ENCODE measurements at places on chromosomes 3 and 15.

- DNase-seq: no peak
Measured at GRCh38 chr15:59812889-59813288, 123.8 kb upstream of the BNIP2 start.

DNA sequence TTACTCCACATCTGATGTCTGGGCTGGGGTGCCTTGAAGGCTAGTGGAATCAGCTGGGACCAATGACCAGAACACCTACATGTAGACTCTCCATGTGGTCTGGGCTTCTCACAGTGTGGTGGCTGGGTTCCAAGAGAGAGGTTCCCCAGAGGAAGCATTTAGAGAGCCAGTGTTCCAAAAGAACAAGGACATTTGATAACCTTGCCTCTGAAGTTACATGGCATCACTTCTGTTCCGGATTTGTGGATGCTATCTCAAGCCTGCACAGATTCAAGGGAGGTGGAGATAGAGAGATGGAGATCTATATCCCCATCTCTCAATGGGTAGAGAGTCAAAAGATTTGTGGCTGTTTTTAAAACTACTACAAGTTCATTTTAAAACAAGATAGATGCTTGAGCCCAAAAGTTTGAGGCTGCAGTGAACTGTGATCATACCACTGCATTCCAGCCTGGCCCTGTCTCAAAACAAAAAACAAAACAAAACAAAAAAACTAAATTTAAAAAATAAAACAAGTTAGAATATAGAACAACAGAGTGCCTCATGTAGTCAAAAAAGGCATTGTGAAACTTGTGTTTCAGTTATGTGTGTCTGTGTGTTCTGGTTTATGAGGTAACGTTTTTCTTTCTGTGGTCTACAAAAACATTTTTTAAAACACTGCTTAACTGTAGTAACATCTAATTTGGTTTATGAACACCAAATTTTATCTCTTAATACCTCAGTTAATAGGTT is 44.8 kb downstream of the PDE8A start:
- DNase-seq: peak; percentile 66

DNA sequence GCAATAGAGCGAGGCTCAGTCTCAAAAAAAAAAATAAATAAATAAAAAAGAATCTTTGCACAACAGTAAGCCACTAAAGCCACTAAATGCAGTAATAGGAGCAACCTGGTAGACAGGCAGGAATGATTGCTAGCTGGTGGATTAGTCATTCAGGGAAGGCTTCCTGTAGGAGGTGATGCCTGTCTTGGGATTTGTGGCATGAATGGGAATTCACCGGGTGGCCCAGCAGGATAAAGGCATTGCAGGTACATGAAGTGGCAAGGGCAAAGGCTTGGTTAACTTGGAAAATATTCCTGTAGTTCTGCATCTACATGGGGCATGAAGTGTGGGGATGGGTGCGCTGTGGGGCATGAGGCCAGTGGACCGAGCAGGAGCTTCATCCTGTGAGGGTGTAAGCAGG is 94.5 kb downstream of the IQSEC1 start:
- no peak for DNase-seq

DNA sequence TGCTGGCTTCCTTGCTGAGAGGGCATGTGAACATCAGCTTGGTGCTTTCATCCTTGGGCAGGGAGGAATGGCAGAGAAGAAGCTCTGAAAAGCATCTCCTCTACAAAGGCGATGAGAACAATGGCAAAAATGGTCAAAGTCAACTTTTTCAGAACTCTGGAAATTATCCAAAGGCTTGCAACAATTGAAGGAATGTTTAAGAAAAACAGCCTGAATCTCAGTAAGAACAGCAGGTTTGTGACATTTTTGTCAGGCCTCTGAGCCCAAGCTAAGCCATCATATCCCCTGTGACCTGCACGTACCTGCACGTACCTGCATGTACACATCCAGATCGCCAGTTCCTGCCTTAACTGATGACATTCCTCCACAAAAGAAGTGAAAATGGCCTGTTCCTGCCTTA is 51.8 kb downstream of the ONECUT1 start:
- no peak for DNase-seq

GRCh38 chr3:195441476-195441991 is 1.3 kb downstream of the ACAP2 start:
- peak; percentile 28 for DNase-seq

GRCh38 chr3:15116032-15116669 is 17.2 kb upstream of the RBSN start:
- DNase-seq: no peak

GRCh38 chr3:67863869-67864268 is 209.5 kb upstream of the SUCLG2 start:
- DNase-seq: peak; percentile 31

DNA sequence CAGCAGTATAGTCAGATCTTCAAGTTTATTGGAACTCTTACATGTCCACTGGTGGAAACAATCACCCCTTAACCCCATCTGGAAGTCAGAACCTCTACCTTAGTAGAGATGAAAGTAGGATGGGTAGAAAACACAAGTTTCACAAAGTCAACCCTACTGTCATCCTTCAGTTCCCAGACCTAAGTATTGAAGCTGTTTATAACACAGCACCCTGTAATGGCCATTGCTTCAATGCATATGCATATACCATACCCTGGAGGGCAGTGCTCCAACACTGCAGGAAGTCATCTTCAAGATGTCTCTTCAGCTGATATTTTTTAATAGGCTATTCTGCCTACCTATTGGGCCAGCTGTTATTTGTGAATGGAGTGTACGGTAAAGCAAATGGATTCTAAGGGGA is 241.3 kb downstream of the UBE2E2 start:
- DNase-seq: no peak

DNA sequence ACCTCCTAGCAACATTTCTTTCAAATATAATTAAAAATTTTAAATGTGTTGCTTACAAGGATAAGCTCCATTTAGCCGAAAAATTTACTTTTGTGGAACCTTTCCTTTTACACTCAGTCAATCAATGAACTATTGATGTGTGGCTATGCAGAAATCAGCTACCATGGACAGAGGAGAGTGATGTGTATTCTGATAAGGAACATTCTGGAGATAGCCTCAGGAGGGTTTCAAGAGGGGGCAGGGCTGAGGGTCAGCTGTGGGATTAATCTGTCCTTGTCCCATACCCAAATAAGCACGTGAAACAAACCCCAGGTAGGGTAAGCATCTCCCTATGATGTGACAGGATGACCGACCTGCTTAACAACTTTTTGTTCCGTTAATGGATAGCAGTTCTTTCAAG is 192.6 kb upstream of the PROK2 start:
- no peak for DNase-seq

DNA sequence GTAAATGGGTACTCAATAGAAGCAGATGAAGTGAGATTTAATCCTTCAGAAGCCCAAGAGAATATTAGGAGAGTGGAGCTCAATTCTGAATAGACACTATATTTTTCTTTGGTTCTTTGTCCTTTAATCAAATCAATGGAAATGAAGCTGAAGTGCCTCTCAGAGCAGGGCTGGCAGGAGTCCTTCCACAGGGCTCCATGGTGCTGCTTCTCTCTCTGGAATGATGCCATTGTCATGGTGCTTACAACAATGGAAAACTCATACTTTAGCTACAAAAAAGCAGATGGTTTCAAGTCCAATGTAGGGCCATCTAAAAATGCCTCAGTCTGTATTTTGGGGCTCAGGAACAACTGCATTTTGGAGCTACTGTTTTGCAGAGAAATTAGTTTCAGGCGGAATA is 125.1 kb downstream of the SNRK start:
- DNase-seq: no peak

GRCh38 chr3:69008980-69009379 is 4.5 kb downstream of the EOGT start:
- peak; percentile 12 for DNase-seq

GRCh38 chr3:141371882-141372281 is 3.6 kb downstream of the ZBTB38 start:
- DNase-seq: no peak

GRCh38 chr3:132464066-132464465 is 46.8 kb downstream of the DNAJC13 start:
- peak; percentile 9 for DNase-seq

DNA sequence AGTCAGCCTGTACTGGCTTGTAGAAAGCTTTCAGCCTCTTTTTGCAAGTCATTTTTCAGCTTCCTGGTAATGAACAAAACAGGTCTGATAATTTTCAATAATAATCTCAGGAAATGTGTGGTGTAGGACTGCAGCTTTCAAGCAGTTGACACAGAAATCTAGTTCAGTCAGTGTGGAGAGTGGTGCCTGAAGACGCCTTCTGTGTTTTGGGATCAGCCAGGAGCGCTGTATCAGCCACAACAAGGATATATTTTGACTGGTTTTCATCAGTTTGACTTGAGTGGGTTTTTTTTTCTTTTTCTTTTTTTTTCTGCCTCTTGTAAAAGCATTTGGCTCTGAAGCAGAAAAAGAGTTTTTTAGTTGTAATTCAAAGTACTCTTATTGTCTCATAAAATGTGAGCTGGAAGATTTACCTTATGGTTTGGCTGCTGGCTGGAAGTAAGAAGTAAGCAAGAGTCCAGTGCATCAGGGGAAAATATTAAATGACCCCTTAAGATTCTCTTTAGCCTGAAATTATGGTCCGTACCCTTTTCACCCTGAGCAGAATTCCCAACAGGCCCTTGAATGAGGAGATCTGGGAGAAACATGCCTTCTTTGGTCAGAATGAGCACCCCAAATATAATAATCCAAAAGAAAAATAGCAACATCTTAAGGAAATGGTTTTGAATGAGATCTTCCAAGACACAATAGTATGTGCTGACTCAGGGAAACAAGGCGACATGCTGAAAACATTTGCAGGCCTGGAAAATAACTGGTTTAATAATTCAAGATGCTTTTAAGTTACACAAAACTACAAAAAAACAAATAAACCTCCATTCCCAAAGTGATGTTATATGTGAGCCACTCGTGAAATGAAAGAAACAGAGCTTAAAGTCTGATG is 332.7 kb upstream of the ADAMTS9 start:
- no peak for DNase-seq

- no peak for DNase-seq
Measured at GRCh38 chr3:129343643-129344360, 65.1 kb downstream of the HMCES start.

- DNase-seq: peak; percentile 7
Measured at GRCh38 chr3:23950293-23950692, 5.2 kb downstream of the NR1D2 start.

- peak; percentile 69 for DNase-seq
Measured at GRCh38 chr3:145094355-145094941, 1066.5 kb downstream of the PLOD2 start.

- DNase-seq: no peak
Measured at GRCh38 chr15:32041294-32041693, 11.0 kb downstream of the CHRNA7 start.

DNA sequence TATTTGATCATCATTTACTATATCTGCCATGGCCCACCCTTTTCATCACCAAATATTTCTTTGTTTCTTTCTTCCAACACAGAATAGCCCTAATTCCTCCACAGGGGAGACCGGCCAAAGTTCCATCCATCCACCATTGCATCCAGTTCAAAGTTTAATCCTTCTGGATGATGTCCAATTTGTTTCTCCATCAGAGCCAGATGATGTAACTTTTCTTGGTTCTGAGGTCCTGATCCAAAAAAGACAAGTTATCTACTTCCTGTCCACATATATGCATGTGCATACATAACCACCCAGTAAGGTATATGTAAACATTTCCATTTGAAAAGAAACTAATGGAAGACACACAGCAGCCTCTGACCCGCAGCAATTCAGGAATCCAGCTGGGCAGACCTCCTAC is 237.3 kb downstream of the SHOX2 start:
- DNase-seq: no peak

- peak; percentile 97 for DNase-seq
Measured at GRCh38 chr3:71583566-71584393, at the start of gene FOXP1. Gene FOXP1 (minus strand): TSS chr3:71583728. CDS start chr3:71198381, 385,347 bp downstream.

DNA sequence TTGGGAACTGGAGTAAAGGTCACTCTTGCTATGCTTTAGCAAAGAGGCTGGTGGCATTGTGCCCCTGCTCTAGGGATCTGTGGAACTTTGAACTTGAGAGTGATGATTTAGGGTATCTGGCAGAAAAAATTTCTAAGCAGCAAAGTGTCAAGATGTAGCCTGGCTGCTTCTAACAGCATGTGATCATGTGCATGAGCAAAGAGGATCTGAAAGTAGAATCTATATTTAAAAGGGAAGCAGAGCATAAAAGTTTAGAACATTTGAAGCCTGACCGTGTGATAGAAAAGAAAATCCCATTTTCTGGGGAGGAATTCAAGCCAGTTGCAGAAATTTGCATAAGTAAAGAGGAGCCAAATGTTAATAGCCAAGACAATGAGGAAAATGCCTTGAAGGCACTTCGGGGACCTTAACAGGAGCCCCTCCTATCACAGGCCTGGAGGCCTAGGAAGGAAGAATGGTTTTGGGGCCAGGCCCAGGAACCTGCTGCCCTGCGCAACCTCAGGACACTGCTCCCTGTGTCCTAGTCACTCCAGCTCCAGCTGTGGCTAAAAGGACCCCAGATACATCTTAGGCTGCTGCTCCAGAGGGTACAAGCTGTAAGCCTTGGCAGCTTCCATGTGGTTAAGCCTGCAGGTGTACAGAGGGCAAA is 212.2 kb upstream of the LINGO1 start:
- DNase-seq: no peak

GRCh38 chr15:51286816-51287215 is 51.6 kb downstream of the CYP19A1 start:
- DNase-seq: no peak

DNA sequence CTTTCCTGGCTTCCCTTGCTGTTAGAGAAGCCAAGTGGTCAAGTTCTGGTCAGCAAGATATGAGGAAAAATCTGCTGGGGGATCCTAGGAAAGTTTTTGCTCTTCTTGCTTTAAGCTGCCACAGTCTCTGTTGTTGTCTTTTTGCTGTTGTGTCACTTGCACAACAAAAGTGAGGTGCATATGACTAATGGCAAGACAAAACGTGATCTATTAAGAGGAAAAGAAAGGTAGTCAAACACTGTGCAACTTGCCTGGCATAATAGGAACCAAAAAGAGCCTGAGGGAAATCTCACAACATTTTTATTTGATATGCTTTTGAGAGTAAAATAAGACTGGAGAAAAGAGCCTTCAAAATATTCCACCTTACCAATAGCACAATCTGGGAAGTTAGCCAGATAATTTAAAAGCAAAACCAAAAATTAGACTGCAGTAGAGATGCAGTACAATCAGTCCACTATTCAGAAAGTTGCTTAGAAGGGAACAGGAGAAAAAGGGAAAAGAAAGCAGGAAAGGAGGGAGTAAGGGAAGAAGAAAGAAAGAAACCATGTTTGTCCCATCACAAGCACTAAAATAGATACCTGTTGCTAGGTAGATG is 110.0 kb upstream of the SLC4A7 start:
- DNase-seq: peak; percentile 12

DNA sequence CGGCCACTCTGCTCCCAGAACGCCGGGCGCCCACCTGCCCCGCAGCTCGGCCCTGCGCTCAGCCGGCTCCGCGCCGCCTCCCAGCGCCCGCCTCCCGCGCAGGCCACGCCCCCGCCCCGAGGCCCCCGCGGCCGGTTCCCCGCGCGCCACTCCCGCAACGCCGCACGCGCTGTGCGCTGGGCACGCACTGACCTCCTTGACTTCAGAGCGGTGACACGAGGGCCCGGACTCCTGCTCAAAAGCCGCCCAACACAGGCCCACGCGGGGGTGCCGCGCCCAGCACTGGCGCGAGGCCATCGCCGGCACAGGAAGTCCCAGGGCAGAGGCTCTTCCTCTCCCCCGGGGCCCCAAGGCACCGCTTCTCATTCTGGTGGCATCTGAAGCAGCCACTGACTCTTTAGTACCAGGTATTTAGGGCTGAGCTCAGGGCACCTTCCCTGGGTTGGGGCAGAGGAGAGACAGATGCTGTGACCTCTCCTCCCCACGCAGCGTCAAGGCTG is 12.4 kb downstream of the TNK2 start:
- peak; percentile 54 for DNase-seq

- no peak for DNase-seq
Measured at GRCh38 chr15:71495398-71495780, 315.0 kb upstream of the NR2E3 start.

All from lung microvascular endothelial cell (primary cell).